ENCODE measurements at places on chromosomes 4 and X.

- no peak for DNase-seq
Measured at GRCh38 chrX:94435799-94436198, 761.8 kb downstream of the FAM133A start.

GRCh38 chr4:184898793-184899192 lies 73.0 kb upstream of the ACSL1 start:
- DNase-seq: no peak

- DNase-seq: no peak
Measured at GRCh38 chr4:47101453-47101852, 70.1 kb downstream of the GABRB1 start.

- DNase-seq: no peak
Measured at GRCh38 chr4:75566911-75567310, 11.0 kb downstream of the ODAPH start.

DNA sequence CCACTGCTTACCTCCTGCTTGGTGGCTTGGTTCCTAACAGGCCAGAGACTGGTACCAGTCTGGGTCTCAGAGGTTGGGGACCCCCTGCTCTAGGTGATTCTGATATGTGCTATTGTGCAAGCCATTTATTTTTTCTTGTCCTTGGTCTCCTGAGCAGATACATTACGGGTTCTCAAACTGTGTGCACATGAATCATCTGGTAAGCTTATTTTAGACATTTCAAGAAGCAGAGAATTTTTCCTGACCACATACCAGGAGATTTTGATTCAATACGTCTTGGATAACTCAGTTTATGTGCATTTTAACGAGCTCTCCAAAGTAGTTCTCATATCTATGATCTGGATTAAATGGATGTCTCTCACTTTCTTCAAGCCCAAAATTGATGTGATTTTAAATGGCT lies 77.2 kb downstream of the FHIP1A start:
- DNase-seq: no peak

DNA sequence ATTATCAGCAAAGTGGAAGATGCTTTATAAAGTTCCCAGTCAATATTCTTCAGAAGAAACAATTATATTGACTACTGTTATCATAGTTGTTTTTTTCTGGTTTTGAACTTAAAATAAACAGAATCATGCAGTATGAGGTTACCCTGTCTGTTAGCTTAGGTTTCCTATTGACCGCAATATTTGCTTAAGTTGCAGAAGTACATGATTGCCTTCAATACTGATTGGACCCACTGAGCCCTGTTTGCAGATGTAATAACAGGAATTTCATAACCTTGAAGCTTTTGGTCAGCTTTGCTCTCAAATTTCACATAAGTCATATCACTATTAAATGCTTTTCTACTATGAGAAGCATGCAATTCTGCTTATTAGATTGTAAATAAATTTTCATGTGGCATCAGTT lies 229.1 kb upstream of the FSTL5 start:
- DNase-seq: no peak

GRCh38 chr4:77990904-77991358 lies 66.2 kb upstream of the FRAS1 start:
- DNase-seq: no peak

- no peak for DNase-seq
Measured at GRCh38 chr4:68673143-68673542, 2.7 kb upstream of the UGT2B15 start.

GRCh38 chr4:102466298-102466697 lies 34.9 kb upstream of the NFKB1 start:
- DNase-seq: no peak

- DNase-seq: no peak
Measured at GRCh38 chr4:80171251-80171650, 26.1 kb upstream of the PRDM8 start.

GRCh38 chr4:3262208-3263052 lies 13.5 kb downstream of the MSANTD1 start:
- no peak for DNase-seq

DNA sequence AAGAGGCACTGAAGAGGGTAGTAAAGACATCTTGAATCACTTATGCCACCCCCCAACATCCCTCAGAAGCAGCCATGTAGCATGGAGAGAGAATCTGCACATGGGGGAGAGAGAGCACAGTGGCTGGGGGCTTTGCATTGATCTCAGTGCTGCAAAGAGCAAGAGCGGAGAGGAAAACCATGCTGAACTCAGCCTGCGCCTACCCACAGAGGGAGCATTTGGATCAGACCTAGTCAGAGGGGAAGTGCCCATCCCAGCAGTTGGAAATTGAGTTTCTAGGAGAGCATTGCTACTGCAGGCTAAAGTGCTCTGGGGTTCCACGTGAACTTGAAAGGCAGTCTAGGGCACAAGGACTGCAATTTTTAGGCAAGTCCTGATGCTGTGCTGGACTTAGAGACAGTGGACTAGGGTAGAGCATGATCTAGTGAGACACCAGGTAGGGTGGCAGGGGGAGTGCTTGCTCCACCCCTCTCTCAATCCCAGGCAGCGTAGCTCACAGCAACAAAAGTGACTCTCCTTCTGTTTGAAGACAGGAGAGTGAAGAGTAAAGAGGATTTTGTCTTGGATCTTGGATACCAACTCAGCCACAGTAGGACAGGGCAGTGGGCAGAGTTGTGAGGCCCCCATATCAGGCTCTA lies 9.0 kb upstream of the PROM1 start:
- DNase-seq: no peak

GRCh38 chrX:46686003-46686645 lies 72.8 kb downstream of the SLC9A7 start:
- peak; percentile 51 for DNase-seq

- no peak for DNase-seq
Measured at GRCh38 chr4:48801016-48801715, 21.1 kb upstream of the FRYL start.
